Right cardiac atrium (tissue), 5 donors: ENCODE measurements at places on chromosomes 7 and 10. TPM values are rescaled to one million over a fixed set of nuclear protein-coding genes. Genes with fewer than 3 reads are reported as not detected.

DNA sequence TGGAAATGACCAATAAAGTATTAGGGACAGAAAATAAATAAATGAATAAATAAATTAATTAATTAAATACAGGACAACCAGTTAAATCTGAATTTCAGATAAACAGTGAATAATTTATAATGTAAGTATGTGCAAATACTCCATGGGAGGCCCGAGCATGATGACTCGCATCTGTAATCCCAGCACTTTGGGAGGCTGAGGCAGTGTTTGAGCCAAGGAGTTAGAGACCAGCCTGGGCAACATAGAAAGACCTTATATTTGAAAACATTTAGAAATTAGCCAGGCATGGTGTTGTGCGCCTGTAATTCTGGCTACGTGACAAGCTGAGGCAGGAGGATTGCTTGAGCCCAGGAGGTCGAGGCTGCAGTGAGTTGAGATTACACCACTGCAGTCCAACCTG is 123.7 kb downstream of the CUL2 start:
- DNase-seq = no peak

- DNase-seq = no peak
Measured at GRCh38 chr7:54823776-54824175, 64.8 kb upstream of the SEC61G start.

Gene SPDYE11
- not detected for total RNA-seq

- peak; percentile 89 for DNase-seq
Measured at GRCh38 chr10:71244431-71245419, 32.4 kb downstream of the UNC5B start.

DNA sequence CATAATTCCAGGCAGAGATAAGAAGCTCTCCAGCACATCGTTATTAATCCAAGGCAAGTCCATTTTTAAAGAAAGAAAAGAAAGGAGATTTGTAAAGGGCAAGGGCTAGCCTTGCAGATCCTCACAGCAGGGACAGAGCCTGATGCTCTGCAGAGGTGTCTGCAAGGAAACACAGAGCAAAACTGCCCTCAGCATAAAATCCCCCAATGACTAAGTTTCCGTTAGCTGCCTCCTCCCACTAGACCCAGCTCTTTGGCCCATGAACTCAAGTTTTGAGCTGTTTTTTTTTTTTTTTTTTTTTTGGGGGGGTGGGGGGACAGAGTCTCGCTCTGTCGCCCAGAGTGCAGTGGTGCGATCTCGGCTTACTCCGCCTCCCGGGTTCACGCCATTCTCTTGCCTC is 300.7 kb downstream of the MTERF1 start:
- DNase-seq = no peak

DNA sequence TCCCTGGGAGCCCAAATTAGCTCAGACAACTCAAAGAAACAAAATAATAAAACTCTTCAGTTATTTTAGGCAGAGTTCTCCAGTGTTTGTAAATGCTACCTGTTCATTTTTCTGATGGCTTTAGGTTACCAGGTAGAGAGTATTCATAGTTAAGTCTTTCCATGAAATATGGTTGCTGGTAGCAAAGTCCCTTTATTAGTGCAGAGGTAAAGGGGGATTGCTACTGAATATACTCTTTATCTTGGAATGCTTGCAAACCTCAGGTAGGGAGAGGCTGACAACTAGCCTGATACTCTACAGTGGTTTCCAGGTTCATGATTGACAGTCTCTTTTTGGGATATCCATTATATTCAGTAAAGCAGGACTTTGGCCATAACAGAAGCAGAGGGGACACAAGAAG is 6.5 kb downstream of the TAX1BP1 start:
- no peak for DNase-seq

Gene NACAD
- total RNA-seq = 4.8 TPM

Gene PKD2L1
- total RNA-seq = not detected

GRCh38 chr7:148397985-148398384 is 192.6 kb upstream of the C7orf33 start:
- no peak for DNase-seq

DNA sequence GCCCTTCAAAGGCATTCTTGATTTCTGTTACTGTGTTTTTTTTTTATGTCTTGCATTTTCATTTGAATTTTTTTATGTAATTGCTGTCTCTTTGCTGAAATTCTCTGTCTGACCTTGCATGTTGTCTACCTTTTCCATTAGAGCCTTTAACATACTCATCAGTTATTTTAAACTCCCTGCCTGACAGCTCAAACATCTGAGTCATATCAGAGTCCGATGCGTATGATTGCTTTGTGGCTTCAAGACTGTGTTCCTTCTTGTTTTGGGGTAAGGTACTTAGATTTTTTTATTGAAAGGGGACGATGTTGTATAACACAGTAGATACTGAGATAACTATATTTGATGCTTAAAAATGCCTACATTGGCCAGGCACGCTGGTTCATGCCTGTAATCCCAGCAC is 9.7 kb upstream of the TARP start:
- no peak for DNase-seq

Gene PAX2
- not detected for total RNA-seq

DNA sequence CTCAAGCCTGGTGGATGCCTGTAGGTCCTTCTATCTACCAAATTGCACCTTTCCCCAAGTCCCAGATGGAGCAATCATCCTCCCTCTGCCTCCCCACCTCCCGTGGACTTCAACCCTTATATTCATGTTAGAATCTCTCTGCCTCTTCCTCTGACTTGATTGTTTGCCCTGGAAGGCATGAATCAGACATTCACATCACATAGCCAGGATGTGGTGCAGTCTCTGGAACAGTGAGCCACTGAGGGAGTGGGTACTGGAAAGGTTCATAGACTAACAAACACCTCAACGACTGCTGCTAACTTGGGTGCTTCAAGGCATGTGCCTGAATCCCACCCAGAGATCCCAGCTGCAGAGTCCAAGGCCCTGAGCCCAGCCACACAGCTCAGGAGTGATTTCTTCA is 494.0 kb downstream of the TNS3 start:
- no peak for DNase-seq

DNA sequence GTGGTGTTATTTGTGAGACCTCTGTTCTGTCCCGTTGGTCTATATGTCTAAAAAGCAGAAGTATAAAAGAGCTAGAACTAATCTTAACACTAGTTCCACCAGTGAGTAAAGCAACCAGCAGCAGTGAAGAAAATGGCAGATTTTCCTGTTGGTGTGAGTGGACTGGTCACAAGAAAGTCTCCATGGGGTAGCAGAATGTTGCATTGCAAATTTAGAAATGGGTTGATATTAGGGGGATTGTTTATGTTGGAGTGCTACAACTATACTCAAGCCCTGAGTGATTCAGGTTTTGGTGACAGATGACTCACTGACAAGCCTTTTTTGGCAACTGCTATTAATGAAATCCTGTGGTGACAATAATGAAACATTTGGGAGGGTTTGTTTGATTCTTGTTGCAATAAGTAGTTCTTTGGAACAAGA is 5.6 kb downstream of the AVL9 start:
- no peak for DNase-seq

- no peak for DNase-seq
Measured at GRCh38 chr7:75738604-75738974, at the start of gene HIP1. Gene HIP1, minus strand, starts transcription at chr7:75738941. Its CDS starts 21 bp downstream, at chr7:75738920.

Gene ARMC3
- not detected for total RNA-seq

Gene DEPP1
- 19.6 TPM for total RNA-seq

Gene MEOX2
- 6.0 TPM for total RNA-seq

- DNase-seq = no peak
Measured at GRCh38 chr10:127080317-127080716, 116.1 kb downstream of the INSYN2A start.

DNA sequence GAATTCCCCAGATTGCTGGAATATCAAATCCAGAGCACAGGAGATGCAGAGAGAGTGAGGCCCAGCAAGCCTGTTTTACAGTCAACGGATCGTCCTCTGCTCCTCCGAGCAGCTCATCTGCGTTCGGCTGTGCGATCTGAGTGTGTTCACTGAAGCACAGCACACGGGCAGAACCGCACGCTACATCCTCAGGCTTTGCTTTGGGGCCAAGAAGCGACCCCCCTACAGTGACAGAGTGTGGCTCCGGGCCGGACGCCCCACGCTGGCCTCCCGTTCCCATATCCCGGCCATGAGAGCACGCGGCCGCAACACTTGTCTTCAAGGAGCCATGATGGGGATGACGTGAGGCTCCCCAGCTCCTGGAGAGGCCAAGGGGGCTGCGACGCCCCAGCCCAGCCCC is 431.4 kb downstream of the DNAJB6 start:
- DNase-seq = peak; percentile 28
